ENCODE measurements at places on chromosomes 4 and X.

- no peak for DNase-seq
These were observed 672 bp downstream of the TCEAL3 start for GRCh38 chrX:103608306-103608963.

GRCh38 chrX:139924069-139924695, 8.7 kb downstream of the ATP11C start:
- DNase-seq: no peak

DNA sequence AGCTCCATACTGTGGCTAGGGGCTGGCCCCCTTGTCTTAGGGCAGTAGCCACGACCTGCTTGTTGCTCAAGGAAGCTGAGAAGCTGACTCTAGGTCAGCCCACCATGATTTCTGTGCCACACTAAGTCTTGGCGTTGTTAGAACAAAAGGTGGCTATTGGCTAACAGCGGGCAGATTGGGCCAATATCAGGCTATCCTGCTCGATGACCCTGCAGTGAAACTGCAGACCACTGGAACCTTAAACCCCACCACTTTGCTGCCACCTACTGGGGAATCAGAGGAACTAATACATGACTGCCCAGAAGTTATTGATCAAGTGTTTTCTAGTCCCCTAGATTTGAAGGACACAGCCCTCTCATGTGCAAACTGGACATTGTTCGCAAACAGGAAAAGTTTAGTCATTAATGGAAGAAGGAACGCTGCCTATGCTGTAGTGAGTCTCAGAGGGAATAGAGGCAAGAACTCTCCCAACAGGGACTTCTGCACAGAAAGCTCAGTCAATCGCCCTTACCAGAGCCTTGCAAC, 17.0 kb upstream of the PAPSS1 start:
- peak; percentile 33 for DNase-seq

DNA sequence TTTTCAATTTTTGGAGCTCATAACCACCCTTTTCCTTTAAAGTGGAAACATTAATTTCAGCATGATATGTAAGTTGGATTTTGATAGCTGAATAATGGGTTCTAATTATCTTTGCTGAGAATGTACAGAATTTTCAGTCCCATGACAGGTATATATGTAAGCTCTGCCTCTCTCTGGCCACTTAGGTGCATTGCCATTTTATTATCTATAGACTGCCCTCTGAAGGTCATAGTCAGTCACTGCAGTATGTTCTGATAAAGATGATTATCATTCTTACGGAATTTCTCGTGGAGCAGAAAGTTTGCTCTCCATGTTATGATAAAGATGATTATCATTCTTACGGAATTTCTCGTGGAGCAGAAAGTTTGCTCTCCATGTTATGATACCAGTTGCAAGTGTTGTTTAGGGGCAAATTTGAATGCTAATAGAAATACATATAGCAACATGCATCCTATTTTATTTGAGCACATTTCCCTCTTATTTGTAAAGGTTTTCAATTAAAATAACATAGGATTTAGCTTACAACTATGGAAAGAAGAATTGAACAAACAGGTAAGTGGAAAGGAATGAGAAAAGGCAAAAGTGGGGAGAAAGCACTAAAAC, 10.4 kb downstream of the AFP start:
- no peak for DNase-seq

DNA sequence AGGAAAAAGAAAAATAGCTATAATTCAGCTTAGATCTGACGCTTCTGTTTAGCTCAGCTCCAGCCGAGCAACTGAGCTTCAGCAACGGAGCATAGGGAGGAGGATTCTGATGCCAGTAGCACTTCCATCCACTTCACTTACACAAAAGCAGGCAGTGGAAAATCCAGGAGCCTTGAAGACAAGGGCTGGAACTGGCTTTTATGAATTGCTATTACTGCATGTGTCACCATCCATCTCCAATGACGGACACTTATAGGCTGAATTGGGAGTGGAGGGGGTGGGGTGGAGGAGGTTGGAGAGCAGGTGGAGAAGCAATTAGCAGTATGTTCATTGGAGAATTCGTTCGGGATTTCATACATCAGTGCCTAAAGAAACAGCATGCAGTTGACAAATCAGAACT, 15.6 kb downstream of the ENOX2 start:
- no peak for DNase-seq

GRCh38 chr4:137470806-137471205, 61.5 kb downstream of the PCDH18 start:
- no peak for DNase-seq

- DNase-seq: peak; percentile 16
These were observed 93.2 kb downstream of the WFS1 start for GRCh38 chr4:6362896-6363295.

- no peak for DNase-seq
These were observed 127.7 kb downstream of the SLC7A11 start for GRCh38 chr4:138114434-138114833.

GRCh38 chr4:186029571-186030398, 39.2 kb upstream of the TLR3 start:
- no peak for DNase-seq

DNA sequence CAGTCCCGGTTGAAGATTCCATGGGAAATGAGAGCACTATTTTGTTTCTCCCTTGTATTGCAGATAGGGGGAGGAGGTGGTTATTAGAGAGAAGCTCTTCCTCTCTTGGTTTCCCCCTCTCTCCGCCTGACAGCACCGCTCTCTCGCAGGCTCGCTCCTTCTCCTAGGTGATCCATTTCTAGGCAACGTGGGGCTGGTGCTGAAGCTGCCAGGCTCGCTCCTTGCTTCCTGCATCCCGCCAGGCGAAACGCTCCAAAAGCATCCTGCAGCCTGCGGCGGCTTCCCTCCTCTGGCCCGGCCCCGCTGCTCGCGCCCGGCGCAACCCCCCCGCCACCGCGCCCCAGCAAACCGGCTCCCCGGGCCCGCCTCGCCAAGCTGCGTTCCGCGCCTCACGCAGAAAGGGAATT, at the start of gene GRID2:
Gene GRID2 (plus strand): TSS at position 346 of the 407 bp plus-strand sequence.
- no peak for DNase-seq

GRCh38 chrX:15483891-15484290, 9.2 kb downstream of the PIR start:
- no peak for DNase-seq

DNA sequence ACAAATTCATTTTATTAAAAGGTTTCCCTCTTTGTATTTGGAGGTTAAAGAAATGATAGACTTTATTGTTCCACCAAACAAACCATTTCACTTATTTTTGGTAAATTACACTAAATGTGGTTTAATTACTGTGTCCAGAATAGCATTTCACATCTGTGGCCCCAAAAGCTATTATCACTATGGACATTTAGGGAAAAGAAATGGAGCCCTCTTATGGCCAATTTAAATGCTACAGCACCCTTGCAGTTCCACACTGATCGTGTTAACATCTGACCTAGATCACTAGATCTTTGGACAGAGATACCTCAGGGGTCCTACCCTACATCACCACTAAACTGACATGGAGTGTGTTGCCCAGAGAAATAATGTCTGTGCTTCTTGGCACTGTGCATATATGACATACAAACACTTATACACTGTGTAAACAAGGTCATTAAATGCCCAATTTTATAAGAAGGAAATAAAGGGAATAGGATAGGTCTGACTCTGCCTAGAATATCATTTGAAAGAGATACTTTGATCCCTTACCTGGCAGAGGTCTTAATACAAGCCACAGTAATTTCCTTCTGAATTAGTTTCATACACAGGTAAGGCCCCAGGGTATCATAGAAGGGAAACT, 163.9 kb downstream of the KDR start:
- DNase-seq: no peak

GRCh38 chr4:95524729-95525128, 24.0 kb downstream of the UNC5C start:
- DNase-seq: no peak

DNA sequence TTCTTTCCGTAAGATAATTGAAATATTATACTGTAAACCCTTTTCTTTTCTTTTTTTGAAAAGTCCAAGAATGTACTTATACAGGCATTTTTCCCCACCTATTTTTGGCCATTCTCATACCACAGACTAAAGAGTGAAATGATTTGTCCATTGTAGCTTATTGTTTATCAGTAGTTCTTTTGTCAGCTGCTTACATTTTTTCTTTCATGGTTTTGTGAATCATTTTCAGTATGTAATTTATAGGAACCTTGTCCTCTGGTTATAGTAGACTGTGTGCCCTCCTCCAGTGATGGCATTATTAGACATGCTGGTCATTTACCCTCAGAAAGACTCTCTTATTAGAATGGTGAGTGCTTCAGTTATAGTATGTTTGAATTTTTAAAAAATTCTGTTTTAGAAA, 56.7 kb downstream of the CCKAR start:
- no peak for DNase-seq

DNA sequence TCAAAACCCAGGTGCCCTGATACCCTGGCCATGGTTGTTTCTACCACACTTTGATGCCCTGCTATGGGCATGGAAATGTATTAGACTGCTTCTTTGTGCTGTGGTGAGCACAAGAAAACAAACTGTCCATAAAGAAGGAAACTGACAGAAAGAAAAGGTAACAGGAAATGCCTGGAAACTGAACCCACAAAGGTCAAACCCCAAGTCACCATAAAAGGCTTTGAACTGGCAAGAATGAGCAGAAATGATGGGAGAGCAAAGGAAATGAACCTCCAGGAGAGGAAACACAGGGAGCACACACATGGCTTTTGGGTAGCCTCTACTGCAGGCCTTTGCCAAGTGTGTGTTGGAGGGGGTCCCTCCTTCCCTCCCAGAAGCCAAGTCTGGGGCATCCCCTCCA, 35.0 kb downstream of the LHFPL1 start:
- DNase-seq: no peak

DNA sequence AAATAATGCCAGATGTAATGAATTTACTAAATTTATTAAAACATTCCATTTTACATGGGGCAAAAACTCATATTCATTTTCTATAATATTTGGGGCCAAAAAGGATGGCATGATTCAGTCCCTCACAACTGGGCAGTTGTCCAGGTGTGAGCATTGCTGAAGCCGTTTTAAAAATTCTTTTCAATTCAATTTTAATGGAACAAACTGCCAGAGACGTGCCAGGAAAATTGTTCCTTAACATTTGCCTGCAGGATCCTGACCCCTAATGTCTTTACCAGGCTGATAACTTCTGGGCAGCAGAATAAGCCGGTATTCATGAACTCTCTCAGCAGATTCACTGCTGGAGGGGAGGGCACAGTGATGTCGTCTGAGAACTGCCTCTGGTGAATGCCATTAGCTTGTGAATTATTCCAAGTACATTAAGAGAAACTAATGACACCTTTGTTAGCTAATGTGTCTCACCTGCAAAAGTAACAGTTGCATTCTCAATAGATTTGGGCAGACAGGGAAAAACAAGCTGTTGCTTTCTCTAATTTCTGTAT, 1445.1 kb upstream of the TENM3 start:
- no peak for DNase-seq

- DNase-seq: no peak
These were observed 45.0 kb downstream of the ETDC start for GRCh38 chrX:135354288-135354687.

DNA sequence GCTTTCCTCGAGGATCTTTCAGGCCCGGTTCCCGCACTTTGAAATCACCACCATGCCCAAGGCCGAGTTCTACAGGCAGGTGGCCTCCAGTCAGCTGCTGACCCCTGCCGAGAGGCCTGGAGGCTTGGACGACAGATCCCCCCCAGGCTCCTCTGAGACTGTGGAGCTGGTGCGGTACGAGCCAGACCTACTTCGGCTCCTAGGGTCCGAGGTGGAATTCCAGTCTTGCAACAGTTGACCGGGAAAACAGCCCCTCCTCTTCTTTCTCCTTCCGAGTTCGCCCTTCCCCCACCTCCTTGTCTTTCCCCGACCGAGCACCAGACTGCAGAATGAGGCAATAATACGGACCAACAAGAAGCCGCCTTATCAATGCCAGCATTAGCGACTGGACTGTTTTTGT, 54.4 kb downstream of the ELF4 start:
- no peak for DNase-seq

- DNase-seq: no peak
These were observed at the start of gene RPS6KA6 for GRCh38 chrX:84187533-84188319. Gene RPS6KA6, minus strand, starts transcription at chrX:84188199. Its CDS starts 300 bp downstream, at chrX:84187899.

GRCh38 chr4:112386071-112386470, 88.9 kb downstream of the ALPK1 start:
- DNase-seq: no peak

DNA sequence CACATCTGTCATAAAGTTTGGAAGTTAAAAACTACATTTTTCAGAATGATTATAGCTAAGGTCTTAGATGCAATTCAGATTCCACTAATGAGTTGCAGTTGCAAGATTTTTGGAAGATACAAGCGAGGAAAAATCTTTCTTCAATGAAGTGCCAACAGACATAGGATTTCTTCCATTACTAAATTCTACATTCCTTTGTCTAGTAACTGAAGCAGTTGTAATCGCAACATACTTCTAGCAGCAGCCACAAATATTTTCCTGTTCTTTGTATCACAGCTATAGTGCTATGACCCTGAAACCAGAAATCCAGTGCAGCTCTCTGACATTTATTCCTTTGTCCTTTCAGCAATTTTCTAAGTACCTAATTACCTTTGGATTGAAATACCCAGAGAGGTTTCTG, 225.2 kb upstream of the SLIT2 start:
- DNase-seq: no peak
